ENCODE measurements at places on chromosomes 1 and 21.

GRCh38 chr1:42784547-42784945 is 245 bp upstream of the TMEM269 start:
- DNase-seq: no peak

DNA sequence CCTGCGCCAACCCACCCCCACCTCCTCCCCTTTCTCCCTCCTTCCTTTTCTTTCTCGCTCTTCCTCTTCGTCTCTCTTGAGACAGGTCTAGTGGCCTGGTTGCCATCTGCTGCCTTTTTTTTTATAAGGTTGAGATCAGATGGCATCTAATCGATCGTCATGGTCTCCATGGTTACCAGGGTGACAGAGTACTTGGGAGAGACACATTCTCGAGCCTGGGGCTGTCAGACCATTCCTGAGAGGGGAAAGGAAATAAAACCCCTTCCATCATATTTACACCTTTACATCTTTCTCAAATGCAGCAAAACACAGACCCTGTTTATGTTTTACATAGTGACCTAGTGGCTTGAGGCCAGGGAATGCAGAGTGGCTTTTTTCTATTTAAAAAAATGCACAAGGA is 53.5 kb upstream of the SLC22A15 start:
- no peak for DNase-seq

DNA sequence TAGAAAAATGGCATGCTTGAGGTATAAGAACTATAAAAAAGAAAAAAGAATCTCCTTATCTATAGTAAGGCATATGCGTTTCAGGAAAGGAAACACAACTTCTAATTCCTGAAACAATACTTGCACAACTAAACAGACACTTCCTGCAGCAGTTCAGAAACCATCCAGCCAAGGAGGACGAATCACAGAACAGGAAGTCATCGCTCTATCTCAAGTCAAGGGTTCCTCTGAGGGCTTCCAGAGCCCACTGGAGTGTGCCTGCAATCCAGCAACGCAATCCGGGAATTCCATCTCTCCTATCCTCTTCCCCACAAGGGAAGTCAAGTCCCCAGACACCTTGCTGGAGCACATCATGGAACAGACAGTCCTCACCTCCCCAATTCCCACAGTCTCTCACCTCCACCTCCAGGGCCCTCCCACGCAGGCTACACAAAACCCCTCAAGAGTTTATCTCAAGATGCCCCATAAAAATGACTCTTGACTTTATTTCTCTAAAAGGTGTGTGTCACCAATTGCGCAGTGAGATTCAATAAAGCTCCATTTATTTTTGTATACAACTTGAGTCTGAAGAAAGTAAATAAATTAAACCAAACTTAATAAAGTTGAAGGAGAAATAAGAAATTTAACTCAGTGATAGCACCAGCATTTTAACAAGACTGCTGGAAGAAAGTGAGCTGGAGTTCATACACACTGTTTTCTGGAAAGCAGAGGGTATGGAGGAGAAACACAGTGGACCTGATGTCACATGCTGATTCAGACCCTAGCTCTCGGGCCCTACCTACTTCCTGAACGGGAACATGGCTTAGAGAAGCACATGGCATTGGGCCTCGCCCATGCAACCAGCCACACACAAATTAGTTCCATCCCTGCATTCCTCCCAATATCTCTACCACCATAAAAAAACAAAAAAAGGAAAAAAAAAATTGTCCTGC is 39.9 kb downstream of the SIPA1L2 start:
- no peak for DNase-seq

DNA sequence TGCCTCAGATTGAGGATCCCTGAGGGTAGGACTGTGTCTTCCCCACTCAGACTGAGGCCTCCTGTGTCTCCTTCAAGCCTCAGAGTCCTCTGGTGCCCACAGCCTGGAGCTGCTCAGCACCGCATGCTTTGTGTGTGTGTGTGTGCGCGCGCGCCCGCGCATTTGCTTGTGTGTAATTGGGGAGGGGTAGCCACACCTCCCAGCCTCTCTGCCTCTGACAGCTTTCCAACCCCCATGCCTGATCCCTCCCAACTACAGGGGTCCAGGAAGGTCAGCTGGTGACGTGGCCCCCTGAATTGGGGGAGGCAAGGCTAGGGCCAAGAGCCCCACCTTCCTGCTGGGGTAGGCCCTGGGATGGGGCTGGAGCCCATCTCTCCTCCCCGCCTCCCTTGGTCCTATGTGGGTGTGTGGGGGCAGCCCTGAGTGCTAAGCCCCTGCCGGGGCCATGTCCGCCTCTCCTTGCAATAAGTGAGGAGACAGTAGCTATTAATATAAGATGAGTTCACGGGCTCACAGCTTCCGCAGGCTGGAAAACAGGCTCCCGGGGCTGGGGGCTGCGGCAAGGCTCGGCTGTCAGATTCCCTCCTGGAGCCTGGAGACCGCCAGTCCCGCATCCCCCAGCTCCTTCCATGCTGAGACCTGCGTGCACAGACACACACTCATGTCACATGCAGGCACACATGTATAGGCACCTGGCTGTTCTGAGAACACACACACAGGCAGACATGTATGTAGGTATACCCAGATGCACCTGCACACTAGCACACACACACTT is 7.0 kb downstream of the GPR3 start:
- DNase-seq: no peak

GRCh38 chr21:44706706-44707581 is 4.4 kb downstream of the TSPEAR start:
- DNase-seq: no peak

DNA sequence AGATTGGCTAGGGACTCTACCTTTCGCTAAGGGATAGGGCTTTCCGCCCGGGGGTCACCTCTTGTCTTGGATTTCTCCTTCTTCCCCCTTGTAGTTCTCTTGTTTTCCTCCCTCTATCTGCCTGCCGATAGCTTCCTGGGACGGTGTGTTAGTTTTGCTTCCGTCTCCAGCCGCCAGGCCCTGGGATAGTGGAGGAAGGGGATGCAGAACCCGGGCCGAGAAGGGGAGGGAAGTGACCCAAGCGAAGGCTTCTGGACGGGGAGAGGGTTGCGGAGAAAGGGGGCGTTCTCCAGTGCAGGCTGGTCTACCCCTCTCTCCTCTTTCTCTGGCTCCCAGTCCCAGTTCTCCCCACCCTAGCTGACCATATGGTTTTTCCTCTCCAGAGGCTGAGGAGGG is 871 bp downstream of the TUFT1 start:
- no peak for DNase-seq

GRCh38 chr1:248838357-248839167 is 538 bp downstream of the ZNF672 start:
- DNase-seq: peak; percentile 81

DNA sequence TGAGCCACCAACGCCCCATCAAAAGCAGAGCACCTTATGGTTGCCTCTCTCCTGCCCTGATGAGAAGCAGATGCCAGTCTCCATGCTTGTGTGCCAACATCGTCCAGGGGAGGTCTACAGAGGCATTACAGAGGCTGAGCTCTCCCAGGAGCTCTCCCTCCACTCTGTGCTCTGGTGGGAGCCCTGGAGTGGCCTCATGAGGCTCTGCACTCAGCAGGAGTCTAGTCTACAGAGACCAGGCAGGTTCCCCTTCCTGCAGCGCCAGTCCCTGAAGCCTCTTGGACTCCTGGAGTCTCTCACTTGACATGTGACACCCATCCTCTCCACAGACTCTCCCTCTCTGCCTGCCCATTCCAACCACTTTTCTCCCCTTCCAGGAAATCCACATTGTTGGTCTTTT is 3.4 kb downstream of the DCST1 start:
- no peak for DNase-seq

DNA sequence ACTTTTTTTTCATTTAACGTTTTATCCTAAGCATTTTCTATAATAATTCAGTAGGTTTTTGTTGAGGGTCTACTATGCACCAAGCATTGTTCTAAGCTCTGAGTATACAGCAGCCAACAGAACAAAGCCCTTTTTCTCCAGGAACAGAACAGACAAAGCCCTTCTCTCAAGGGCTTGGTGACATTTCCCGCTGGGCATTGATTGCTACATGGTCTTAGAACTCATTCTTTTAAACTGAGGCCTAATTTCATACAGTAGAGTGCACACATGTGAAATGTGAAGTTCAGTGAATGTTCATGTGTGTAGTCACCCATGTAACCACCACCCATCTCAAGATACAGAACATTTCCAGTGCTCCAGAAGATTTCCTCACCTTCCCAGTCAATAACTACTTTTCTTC is 15.2 kb upstream of the PDIK1L start:
- DNase-seq: no peak

DNA sequence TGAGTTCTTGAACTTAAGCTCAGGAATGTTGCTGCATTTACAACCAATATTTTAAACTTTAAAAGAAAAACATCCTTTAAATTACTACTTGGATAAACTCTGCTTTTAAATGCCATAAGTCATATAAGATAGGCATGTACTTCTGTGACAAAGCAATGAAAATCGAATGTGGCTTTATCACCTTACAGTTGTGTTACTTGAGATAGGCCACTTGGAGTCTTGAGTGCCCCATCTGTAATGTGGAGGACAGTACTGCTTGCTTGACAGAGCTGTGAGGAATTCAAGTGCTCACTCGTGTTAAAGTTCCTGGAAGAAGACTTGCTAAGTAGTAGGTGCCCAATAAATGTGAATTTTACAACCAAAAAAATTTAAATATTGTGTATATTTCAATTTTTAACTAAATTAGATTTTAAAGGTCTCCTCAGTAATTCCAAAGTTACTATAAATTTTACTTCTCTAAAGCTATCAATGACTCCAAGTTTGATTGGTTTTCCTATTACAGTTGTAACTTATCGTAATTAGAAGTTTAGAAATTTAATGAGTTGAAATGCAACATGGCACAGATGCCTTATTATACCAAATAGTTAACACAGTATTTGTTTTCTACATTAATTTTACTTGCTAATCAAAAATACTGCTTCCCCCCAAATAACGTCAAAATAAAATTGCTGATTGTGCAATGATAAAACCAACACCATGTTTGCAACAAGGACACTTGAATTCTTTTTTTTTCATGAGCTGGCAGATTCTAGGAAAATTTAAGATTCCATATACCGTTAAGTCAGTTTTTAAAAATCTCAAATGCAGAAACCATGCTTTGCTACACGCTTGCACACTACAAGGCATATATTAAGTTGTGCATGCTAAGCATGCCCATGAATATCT is 21.8 kb downstream of the PSMB2 start:
- no peak for DNase-seq

GRCh38 chr1:14926818-14927575 is 226.6 kb upstream of the TMEM51 start:
- DNase-seq: no peak

DNA sequence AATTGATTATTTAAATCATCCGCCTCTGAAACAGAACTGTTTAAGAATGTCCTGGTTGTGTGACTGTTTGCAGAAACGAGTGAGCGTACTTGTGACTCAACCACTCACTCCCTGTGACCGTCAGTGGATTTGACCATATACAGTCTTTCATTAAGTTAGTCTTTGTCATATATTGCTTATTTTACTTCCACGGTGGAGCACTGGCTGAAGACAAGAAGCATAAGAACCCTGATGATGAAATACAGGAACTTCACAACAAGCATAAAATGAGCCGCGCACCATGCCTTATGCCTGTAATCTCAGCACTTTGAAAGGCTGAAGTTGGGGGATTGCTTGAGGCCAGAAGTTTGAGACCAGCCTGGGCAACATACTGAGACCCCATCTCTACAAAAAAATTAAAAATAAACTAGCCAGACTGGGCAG is 194.0 kb downstream of the TOMM20 start:
- no peak for DNase-seq

DNA sequence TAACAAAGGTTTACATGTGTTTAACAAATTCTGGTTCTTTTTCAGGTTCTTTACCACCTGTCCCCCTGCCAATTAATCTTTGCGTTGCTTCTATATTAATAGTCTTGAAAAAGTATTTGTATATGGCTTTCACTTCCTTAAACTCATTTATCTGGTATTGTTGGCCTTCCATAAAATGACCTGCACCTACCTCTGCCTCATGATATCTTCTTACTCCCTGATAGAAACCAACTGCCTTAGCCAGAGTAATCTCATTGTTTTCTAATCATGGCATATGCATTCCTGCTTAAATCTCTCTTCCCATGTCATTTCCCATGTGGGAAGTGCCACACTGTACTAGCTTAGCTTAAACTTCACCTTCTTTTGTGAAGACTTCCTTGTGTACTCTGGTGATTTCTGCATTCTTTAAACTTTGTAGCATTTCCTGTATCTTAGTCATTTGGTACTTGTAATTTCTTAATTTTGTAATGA is 8.7 kb downstream of the SMG7 start:
- DNase-seq: no peak

GRCh38 chr1:224266915-224267856 is 62.8 kb downstream of the NVL start:
- DNase-seq: no peak

GRCh38 chr1:234871710-234872271 is 256.8 kb downstream of the TOMM20 start:
- no peak for DNase-seq

DNA sequence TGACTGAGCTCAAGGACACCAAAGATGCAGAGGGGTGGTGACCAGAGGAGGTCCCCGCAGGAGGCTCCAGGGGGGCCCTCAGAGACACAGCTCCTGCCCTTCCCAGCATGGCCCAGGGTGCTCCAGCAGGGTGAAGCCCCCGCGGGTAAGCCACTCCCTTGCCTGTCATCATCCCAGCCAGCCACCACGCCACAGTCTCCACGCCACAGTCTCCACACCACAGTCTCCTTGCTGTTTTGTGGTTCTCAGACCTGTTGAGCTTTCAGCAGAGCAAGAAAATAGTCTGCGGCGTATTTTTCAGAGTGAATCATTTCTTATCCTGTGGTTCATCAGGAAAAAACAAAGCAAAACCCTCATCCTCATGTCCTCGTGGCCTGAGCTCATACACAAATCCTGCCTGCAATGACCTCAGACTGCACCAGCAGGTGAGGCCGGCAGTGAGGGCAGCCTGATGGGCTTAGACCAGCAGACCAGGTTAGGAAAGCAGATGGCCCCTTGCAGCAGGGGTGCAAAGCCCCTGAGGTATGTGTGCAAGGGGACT is 25.7 kb upstream of the ABCG1 start:
- DNase-seq: no peak

DNA sequence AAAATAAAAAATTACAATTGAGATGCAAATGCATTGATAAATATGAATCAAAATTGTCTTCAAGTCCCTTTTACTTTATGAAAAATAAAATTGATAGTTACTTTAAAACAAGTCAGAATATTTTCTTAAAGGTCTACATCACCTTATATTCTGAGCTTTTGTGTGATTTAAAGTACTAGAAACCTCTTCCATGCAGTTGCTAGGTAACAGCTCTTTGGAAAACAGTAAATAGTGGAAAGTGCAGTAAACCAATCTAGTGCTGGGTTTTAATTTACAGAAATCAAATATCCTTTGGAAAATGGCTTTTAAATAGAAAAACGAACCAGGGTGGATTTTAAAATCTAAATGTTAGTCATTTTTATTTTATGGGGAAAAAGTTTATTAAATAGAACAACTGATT is 227.9 kb downstream of the KCNT2 start:
- DNase-seq: no peak

GRCh38 chr21:15669247-15669646 is 60.5 kb upstream of the USP25 start:
- no peak for DNase-seq
